ENCODE measurements at places on chromosomes 5 and 9. TPM values are rescaled to one million over a fixed set of nuclear protein-coding genes. Genes with fewer than 3 reads are reported as not detected.
A peak's percentile ranks its signal among the peaks of the same experiment; 100 is the strongest.

- no peaks in the 10 kb centered on the region for H3K36me3 ChIP-seq
- no peak overlapping the region for H3K4me3 ChIP-seq
- no peaks in the 10 kb centered on the region for H3K4me1 ChIP-seq
- no peak for DNase-seq
Measured at GRCh38 chr5:174427304-174427703, 297.1 kb upstream of the MSX2 start.

- DNase-seq: no peak
- no peaks in the 10 kb centered on the region for H3K27me3 ChIP-seq
- no peaks in the 10 kb centered on the region for H3K36me3 ChIP-seq
- H3K4me1 ChIP-seq: no peaks in the 10 kb centered on the region
Measured at GRCh38 chr9:74220327-74220726, 276.8 kb upstream of the RORB start.

DNA sequence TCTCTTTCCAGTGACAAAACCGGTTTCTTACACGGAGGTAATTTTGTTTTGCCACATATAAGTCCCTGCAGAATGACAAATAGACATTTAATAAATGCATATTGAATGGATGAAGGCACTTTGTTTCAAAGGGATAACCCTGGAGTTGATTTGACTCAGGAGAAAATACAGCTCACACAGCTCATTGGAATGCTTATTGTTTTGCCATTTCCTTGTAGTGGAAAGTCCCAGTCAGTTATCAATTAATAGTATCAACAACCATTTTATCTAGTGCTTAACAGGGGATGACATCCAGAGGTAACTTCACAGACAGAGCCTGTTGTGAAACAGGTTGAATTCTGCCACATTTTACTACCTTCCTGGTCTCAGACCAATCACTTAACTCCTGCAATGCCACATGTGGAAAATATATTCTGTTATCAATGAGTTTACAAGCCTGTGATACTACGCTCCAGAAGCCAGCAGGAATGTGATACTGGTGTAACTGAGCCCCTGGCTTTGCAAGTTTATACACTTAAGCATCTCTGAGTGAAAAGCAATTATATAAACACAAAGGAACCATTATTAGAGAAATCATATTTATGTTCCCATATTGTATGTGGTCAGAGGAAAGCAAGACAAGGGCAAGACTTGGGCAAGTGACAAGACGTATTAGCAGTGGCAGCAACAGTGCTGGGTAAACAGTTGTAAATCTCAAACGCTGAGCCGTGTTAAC lies 123.1 kb upstream of the ANKRD55 start:
- no peak overlapping the region for H3K4me3 ChIP-seq
- H3K27me3 ChIP-seq: peaks cover 2% of the 10 kb centered on the region
- DNase-seq: no peak
- no peaks in the 10 kb centered on the region for H3K36me3 ChIP-seq
- no peak overlapping the region for H3K27ac ChIP-seq

Gene NR6A1
- total RNA-seq: 0.74 TPM

GRCh38 chr9:31027678-31028077 lies 1356.8 kb upstream of the ACO1 start:
- H3K27ac ChIP-seq: no peak overlapping the region
- H3K27me3 ChIP-seq: no peaks in the 10 kb centered on the region
- H3K4me3 ChIP-seq: no peak overlapping the region
- DNase-seq: no peak
- no peaks in the 10 kb centered on the region for H3K36me3 ChIP-seq

Gene PTGR1
- total RNA-seq: 1.7 TPM

Gene CDX1
- not detected for total RNA-seq

Gene KIF20A
- 50.7 TPM for total RNA-seq

- H3K36me3 ChIP-seq: peaks cover 18% of the 10 kb centered on the region
- H3K27me3 ChIP-seq: no peaks in the 10 kb centered on the region
- peaks cover 36% of the 10 kb centered on the region for H3K4me1 ChIP-seq
- H3K4me3 ChIP-seq: peak overlapping the region; percentile 92
Measured at GRCh38 chr5:39202597-39203274, 16.6 kb downstream of the FYB1 start.

Gene DEPDC1B
- 34.1 TPM for total RNA-seq

- H3K36me3 ChIP-seq: peaks cover 2% of the 10 kb centered on the region
- peaks cover 28% of the 10 kb centered on the region for H3K27me3 ChIP-seq
- H3K4me1 ChIP-seq: peaks cover 17% of the 10 kb centered on the region
- H3K27ac ChIP-seq: no peak overlapping the region
- peak overlapping the region; percentile 63 for H3K4me3 ChIP-seq
- peak; percentile 13 for DNase-seq
Measured at GRCh38 chr5:7849681-7850394, 1.1 kb downstream of the CFAP90 start.

DNA sequence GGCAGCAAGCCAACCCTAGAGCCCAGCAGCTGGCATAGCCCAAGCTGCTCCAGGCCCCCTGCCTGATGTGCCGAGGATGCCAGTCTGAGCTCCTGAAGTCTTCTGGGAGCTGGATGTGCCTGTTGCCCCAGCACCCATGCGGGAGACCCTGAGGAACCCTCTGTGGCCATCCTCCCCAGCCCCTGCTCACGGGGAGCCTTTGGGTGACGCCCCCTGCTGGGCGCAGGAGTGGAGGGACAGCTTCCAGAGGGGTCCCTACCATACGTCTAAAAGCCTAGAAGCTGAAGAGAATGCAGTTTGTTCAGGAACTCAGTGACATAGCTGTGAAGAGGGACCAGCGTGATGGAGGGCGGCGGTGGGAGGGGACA lies 33.1 kb upstream of the MVB12B start:
- H3K4me1 ChIP-seq: no peaks in the 10 kb centered on the region
- H3K36me3 ChIP-seq: no peaks in the 10 kb centered on the region
- peak; percentile 20 for DNase-seq

DNA sequence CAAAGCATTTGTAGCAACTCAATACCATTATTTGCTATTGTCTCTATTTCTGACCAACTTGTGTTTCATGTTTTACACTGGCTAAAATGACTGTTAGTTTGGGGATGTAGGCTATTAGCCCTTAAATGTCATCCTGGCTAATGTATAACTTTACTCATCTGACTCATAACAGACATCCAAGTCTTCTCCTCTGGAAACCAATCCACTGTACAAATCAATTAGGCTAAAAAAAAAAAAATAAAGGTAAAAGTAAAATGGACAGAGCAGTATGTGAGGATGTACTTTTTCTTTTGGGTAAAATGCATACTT lies 20.6 kb downstream of the MEGF9 start:
- H3K36me3 ChIP-seq: no peaks in the 10 kb centered on the region
- no peak overlapping the region for H3K4me3 ChIP-seq
- no peak for DNase-seq
- H3K4me1 ChIP-seq: peaks cover 28% of the 10 kb centered on the region
- H3K27ac ChIP-seq: no peak overlapping the region

GRCh38 chr5:120919017-120919416 lies 454.9 kb downstream of the PRR16 start:
- no peak overlapping the region for H3K27ac ChIP-seq
- H3K4me3 ChIP-seq: no peak overlapping the region
- no peaks in the 10 kb centered on the region for H3K27me3 ChIP-seq
- no peaks in the 10 kb centered on the region for H3K36me3 ChIP-seq

DNA sequence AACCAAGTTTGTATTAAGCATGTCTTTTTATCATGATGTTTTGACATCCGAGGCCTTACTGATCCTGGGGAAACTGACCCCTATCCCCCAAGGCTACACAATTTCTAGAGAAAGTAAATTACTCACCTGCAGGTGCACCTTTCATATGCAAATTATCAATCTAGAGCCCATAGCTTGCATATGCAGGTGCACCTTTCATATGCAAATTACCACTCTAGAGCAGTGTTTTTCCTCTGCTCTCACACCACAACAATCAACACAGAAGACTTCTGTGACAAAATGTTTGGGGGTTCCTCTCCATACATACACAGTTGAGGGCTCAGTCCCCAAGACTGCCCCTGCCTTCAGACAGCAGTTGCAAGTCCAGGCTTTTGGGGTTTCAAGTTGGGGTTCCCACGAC lies 203.7 kb upstream of the RORB start:
- H3K27ac ChIP-seq: no peak overlapping the region
- peaks cover 3% of the 10 kb centered on the region for H3K27me3 ChIP-seq
- DNase-seq: no peak
- no peak overlapping the region for H3K4me3 ChIP-seq
- no peaks in the 10 kb centered on the region for H3K36me3 ChIP-seq

Gene ACOT12
- total RNA-seq: not detected

Gene PCDHGA2
- total RNA-seq: not detected

DNA sequence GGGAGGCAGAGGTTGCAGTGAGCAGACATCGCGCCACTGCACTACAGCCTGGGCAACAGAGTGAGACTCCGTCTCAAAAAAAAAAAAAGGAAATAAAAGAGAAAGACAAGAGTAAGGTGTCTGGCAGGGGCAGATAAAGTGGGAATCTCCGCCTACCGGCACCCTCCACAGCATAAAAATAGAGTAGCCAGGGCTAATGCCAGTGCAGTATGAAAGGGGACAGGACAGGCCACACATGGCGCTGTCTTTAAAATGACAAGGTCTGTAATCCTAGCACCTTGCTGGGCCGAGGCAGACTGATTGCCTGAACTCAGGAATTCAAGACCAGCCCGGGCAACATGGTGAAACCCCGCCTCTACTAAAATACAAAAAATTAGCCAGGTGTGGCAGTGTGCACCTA lies 7.8 kb downstream of the BICD2 start:
- H3K4me3 ChIP-seq: no peak overlapping the region
- peaks cover 18% of the 10 kb centered on the region for H3K36me3 ChIP-seq
- H3K4me1 ChIP-seq: peaks cover 50% of the 10 kb centered on the region
- H3K27ac ChIP-seq: no peak overlapping the region
- H3K27me3 ChIP-seq: no peaks in the 10 kb centered on the region

DNA sequence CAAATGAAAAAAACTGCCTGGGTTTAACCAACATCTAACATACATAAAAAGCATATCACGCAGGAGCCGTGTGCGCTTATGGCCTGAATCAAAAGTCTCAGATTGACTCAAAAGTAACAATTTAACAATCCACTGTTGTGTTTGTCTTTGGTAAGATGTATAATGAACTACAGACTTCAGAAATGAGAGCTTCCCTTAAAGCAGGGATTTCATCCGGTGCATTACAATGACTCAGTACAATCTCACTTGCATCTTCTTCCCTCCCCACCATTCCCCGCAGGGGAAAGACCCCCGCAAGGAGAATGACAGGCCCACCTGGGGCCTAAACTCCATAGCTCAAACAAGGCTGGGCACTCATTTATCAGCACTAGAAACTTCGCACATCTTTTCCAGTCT lies 1.4 kb downstream of the ZFR start:
- H3K36me3 ChIP-seq: peaks cover 22% of the 10 kb centered on the region
- peak overlapping the region; percentile 89 for H3K4me3 ChIP-seq
- H3K4me1 ChIP-seq: peaks cover 46% of the 10 kb centered on the region
- H3K27me3 ChIP-seq: peaks cover 2% of the 10 kb centered on the region
- H3K27ac ChIP-seq: peak overlapping the region; percentile 97

DNA sequence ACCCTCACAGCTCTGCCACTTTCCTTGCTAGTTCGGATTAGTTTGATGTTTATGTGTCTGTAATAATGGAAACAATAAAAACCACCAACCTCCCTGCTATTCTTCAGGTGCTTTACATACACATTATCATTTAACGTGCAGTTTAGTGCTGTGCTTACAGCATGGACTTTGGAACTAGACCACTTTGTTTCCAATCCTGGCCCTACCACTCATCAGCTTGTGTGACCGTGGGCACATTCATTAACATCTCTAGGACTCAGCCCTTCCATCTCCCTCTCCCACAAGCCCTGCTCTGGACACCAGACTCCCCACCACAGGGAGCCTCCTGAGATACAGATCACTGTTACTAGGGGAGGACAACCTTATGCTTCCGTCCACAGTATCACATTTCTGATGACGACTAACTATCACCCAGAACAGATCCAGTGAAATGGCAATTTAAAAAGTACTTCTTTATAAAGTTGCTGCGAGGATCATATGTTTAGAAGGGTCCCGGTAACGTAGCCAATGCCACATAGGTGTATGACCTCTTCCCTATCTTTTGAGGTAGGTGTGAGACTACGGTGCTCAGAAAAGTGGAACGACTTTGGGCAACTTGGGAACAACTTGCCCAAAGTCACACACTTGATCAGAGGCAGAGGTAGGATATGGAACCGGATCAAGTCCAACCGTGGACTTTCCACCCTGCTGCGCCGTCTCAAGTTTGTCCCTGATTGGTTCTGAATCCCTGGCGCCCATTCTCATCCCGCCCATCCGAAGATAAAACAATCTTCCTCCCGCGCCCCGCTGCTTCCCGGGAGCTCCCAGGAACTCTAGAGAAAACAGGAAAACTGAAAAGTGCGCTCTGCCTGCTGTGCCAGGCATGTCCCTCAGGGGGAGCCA lies 132.4 kb upstream of the NIPBL start:
- H3K36me3 ChIP-seq: no peaks in the 10 kb centered on the region
- H3K4me3 ChIP-seq: peak overlapping the region; percentile 71
- peaks cover 43% of the 10 kb centered on the region for H3K27me3 ChIP-seq
- no peak overlapping the region for H3K27ac ChIP-seq

Gene ARL14EPL
- total RNA-seq: not detected

DNA sequence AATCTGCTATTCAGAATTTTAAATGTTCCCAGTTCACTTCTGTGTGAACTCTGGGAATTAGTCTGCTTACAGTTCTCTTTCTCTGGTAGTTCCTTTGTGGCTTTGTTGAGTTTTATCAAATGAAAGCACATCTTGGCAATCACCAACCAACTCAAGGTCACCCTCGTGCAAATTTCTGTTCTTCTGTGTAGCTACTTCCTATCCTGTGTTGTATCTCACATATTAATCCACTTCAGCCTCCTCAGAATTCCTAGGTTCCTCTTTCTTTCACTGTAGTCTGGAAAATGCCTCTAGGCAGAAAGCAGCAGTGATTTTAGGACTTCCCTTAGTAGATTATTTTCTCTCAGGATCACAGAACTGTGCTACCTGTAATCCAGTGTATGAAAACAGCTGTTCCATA lies 100.3 kb downstream of the AUH start:
- no peaks in the 10 kb centered on the region for H3K27me3 ChIP-seq
- no peak overlapping the region for H3K4me3 ChIP-seq
- H3K36me3 ChIP-seq: peaks cover 31% of the 10 kb centered on the region
- no peak for DNase-seq
- no peak overlapping the region for H3K27ac ChIP-seq

Gene SPINK13
- not detected for total RNA-seq

Gene LRRC70
- total RNA-seq: 0.45 TPM

- no peaks in the 10 kb centered on the region for H3K36me3 ChIP-seq
- DNase-seq: no peak
- no peak overlapping the region for H3K4me3 ChIP-seq
- H3K4me1 ChIP-seq: no peaks in the 10 kb centered on the region
Measured at GRCh38 chr9:132739710-132740310, 69.5 kb downstream of the GTF3C4 start.

DNA sequence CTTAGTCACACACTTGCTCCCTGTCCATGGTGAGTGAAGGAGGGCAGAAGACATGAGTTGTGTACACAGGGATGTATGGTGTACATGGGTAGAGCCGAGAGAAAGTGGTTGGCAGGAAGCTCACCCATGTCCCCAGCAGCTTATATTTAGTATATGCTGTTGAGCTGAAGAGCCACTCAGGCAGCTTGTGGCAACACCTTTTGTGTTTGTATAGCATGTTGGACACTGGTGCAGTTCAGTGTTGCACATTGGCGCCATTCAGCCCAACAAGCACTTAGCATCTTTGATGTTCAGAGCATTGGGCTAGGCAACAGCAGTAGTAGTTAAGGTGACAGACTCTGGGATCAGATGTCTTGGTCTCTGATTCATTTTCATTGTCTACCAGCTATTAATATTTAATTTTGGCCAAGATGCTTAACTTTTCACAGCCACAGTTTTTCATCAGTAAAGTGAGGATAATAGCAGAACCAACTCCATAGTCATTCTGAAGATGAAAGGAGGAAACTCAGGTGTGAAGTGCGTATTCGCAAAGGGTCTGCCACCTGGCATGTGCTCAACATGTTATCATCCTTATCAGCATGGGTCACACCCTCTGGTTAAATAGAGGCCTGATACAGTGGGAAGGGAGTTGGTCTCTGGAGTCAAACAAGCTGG lies 184.8 kb downstream of the NR3C1 start:
- no peak overlapping the region for H3K27ac ChIP-seq
- no peaks in the 10 kb centered on the region for H3K27me3 ChIP-seq
- H3K4me3 ChIP-seq: no peak overlapping the region
- H3K4me1 ChIP-seq: peaks cover 56% of the 10 kb centered on the region
- peaks cover 13% of the 10 kb centered on the region for H3K36me3 ChIP-seq
